ENCODE measurements at places on chromosomes 11 and 22.

DNA sequence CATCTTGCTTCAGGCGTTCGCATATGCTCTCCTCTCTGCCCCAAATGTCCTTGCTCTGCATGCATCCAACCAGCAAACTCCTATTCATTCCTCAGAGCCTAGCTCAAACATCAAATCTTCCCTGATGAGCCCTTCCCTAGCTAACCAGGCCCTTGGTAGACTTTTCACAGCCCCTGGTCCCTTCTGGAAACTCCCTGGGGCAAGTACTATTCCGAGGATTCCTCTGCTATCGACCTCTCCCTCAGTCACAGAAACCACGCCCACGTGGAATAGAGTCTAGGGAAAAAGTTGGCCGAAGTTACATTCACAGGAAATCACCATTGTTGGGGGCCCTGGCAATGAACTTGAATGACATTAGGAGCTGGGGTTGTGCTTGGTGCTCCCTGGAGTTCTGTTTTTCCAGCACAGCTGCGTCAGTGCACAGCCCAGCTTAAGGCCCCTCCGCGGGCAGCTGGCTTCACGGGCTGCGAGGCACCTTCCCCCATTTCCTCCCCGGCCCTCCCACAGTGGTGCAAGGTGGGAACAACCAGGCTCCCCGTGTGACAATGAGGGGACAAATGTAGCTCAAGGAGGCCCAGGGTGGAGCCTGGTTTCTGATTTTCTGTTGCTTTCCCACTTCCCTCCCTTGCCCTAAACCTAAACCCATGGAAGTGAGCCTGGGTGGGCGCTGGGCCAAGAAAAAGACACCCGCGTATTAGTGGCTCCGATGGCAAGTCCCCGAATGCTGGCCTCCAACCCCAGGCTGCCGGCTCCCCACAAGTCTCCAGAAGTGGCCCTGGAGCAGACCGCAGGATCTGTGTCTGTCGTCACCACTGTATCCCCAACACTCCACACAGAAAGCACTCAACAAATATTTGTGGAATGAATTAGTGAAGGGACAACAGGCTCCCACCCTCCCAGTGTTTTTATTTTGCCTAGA lies 4.3 kb upstream of the ATP5MGL start:
- DNase-seq, result peak; percentile 63

GRCh38 chr11:128956401-128957201 lies 13.9 kb upstream of the TP53AIP1 start:
- peak; percentile 82 for DNase-seq

GRCh38 chr11:65504674-65505465 lies 6.0 kb downstream of the MALAT1 start:
- DNase-seq, result peak; percentile 59

DNA sequence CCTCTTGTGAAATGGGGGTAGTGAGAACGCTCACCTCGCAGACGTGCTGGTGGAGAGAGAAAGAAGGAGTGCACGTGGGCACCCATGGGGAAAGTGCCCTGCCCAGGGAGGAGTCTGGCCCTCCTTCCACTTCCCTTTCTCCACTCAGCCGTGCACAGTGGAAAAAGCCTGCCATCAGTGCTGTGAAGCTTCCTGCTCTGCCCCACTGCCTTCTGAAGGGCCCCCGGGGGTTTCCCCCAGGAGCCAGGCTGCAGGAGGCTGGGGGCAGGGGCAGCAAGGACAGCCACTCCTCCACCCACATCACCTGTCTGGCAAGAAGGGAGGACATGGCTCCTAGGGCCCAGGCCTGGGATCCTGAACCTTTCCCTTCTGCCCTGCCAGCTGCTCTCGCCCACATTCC lies 7.6 kb downstream of the TP53I11 start:
- no peak for DNase-seq

GRCh38 chr11:69822676-69823494 lies 3.7 kb upstream of the FGF3 start:
- DNase-seq, result no peak

- DNase-seq, result peak; percentile 37
These were observed 4.3 kb downstream of the GRK2 start for GRCh38 chr11:67270256-67271204.

GRCh38 chr11:82872377-82873150 lies 27.7 kb downstream of the PRCP start:
- no peak for DNase-seq

Measured in EH (cell line).